ENCODE measurements at places on chromosomes 5 and 9.

- no peak for DNase-seq
Measured at GRCh38 chr5:113237893-113238292, 196.9 kb downstream of the TSSK1B start.

DNA sequence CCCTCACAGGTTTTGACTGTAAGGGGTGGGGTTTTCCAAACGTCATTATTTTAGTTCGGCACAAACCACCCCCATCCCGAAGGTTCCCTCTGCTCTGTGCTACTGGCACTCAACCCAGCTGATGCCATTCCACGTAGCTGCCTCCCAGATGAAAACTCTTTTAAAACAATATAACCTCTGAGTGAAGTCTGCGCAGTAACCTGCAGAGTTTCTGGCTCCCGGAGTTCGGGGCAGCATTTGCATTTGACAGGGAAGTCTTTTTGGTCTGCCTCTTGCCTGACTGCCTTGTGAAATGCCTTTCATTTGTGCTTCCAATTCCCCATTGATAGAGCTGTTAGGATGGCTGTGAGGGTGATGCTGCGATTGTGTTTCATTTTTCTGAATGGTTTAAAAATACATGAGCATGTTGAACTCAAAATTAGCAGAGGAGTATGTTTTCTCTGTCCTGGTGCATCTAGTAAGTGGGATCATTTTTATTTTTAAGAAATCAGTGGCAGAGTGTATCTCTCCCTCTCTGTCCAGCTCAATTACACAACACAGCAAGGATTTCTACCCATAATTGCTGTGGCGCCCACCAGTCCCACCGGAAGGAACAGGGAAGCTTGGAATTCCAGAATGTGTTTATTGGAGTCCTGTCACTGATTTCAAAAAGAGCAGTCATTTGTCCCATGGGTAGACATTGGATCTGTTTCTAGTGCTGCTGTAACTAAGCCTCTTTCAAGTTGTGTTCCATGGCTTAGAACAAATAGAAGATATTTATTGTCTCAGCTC is 24.8 kb downstream of the ADCY2 start:
- no peak for DNase-seq

GRCh38 chr5:135133181-135133580 is 99.2 kb upstream of the PITX1 start:
- DNase-seq = no peak

- DNase-seq = no peak
Measured at GRCh38 chr9:126687930-126688461, 74.3 kb downstream of the LMX1B start.

DNA sequence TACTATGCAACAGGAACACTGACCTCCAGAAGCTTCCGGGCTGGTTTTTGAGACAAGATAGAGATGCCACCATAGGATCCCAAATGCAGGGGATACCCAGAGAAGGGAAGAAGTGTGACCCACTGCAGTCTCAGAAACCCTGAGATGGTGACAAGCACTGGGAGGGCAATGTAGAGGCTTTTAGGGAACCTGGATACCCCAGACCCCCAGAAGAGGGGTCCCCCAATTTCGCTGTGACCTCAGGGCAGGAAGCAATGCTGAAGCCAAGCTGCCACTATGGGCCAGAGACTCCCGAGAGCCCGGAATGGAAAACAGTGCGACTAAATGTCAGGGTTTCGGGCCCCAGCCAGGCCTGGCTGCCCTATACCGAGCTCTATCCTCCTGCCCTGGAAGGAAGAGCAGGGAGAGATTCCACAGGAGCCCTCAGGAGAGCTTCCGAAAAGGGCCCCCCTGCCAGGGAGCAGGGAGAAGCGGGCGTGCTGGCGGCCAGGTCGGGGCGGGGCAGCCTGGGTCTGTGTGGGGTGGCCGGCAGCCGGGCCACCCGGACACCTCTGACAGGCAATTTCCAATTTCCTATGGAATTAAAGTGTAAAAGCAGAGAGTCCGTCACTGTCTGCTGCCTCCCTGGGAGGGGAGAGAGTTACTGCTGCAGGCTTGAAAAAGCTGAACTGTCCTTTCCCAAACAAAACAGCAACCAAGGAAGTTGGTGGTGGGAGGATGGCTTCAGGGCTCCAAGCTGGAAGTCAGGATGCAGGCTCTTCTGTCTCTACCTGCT is 154.2 kb downstream of the FGF18 start:
- DNase-seq = no peak

Data from common myeloid progenitor, CD34-positive (primary cell).